Stimulated activated CD4-positive, alpha-beta T cell treated with anti-CD3 and anti-CD28 coated beads, TNF-alpha, amount 100 ng/mL, for 1 hour (primary cell): ENCODE measurements at places on chromosomes 1 and 21.

- no peak for DNase-seq
Observed at GRCh38 chr1:6918186-6918924, 133.1 kb downstream of the CAMTA1 start.

DNA sequence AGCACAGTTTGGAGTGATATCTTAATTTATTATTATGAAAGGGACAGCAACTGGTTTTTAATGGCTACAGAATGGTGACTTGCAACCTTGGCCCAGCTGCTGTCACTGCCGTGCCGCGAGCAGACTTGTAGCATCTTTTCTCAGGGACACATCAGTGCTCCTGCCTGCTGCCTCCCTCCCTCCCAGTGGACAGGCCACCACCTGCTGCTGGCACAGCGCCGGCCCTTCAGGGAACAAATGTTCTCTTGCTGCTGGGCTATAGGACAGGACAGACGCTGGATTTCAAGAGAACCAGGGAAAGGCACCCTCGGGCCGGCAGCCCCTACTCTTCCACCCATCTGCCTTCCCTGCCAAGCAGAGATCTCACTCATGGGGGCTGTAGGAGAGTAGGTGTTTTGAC is 413.8 kb upstream of the NFIA start:
- DNase-seq: no peak

GRCh38 chr1:46492269-46492853 is 2.7 kb downstream of the DMBX1 start:
- no peak for DNase-seq

DNA sequence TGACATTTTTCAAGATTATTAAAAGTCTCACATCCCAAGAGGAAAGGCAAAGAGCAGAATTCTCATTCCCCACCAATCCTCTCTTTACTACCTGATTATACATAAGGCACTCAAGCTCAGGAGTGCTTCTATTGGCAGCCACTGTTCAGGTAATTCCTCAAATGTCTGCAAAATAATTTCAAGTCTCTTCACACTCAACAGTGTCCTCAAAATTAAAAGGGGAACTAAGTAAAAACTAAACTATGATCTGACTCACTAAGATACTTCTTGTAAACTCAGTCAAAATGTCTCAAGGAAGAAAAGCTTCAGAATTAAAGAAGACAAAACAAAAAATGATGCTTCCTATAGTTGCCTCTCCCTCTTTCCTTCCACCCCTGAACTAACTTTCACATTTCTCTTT is 135.6 kb downstream of the GPATCH2 start:
- no peak for DNase-seq

DNA sequence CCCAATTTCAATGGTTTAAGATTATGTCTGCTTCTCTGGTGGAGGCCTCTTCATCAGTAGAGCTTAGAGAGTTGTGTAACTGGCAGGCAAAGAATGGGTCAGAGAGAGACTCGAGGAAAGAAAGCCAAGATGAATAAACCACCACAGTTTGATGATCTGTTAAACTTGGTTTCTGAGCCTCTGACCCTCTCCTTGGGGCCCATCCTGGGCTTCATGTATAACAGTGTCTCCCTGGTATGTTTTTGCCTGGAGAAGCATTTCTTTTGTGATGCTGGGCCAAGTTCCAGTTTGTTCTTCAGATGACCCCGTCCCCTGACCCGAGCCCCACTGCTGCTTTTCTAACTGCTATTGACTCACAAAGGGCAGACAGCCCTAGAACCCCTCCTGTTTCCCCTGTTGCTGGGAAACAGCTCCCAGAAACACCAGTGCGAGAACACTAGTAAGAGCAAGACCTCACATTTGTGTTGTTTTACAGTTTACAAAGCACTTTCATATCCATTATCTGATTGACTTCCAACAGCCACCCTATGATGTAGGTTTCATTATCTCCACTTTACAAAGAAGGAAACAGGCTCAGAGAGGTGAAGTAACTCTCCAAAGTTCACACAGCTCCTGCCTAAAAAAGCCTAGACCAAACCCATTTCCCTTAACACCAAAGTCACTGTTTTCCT is 9.0 kb downstream of the CD2 start:
- DNase-seq: no peak

- DNase-seq: no peak
Observed at GRCh38 chr1:218783916-218784315, 389.8 kb upstream of the LYPLAL1 start.

DNA sequence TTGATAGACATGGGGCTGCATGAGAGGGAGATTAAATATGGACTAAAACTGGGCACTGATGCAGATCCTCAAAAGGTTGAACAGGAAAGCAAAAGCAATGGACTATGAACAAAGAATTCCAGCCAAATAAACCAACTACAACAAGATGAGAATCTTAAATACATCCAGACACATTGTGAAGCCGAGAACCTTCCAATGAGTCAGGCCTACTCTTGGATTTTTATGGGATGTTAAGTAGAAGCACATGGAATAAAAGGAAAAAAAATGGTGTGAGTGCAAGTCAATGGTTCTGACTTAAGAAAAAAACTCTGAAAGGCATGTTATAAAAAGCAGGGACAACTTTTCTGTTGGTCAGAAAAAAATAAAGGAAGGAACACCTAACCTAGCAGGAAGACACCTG is 227.2 kb downstream of the DPYD start:
- DNase-seq: no peak

DNA sequence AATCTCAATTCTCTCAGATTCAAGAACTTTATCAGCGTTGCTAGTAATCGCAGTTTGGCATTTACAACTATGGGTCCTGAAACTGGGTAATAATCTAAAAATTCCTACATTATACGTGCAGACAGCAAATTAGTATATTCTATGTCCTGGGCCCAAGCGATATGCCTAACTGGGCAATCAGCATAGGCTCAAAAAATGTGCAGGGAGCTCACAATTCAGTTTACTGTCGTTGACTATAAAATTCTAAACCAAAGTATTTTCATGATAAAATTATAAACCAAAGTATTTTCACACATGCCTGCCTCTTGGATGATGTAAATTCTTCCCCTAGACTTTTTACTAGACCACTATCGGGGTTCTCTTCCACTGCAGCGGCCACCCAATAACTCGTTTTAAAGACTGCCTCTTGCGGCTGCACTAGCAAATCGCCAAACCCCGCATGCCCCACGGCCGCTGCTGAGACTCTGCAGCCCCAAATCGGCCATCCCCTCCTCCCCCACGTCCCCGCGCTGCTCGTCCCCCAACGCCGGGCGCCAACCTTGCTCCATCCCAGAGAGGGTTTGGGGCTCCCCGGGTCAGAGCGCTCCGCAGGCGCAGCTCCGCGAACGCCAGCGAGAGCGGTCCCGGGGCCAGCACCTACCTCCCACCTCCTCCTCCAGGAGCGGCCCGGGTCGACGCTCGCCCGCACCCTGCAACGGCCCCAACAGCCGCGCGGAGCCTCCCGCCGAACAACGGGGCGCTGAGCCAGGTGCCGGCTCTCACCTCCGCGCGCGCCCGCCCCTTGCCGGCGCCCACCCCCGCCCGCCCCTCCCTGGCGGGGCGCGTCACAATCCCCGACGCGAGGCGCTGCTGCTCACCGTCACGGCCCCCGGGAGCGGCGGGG is 506 bp downstream of the SSX2IP start:
- DNase-seq: no peak

DNA sequence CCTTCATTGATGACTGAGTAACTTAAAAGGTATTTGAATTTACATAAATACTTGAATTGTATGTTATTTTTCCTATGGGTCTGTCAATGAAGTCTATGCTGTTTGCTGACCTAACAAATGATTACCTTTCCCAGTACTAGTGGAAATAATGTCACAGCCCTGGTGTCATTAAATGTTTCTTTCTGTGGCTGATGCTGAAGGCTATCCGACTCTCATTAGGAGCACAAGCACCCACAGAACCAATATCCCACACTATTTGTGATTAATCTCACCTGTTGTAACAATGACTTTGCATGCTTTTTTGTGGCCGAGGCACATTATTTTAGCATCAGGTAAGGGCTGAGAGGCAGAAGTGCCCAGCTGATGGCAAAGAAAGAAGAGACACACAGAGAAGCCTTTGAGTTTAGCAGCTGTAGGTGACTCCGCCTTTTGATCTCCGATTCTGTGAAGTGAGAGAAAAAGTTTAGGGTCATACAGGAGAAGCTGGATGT is 25.8 kb upstream of the TRIM45 start:
- DNase-seq: no peak

- no peak for DNase-seq
Observed at GRCh38 chr1:26121854-26122773, 10.5 kb downstream of the PDIK1L start.

DNA sequence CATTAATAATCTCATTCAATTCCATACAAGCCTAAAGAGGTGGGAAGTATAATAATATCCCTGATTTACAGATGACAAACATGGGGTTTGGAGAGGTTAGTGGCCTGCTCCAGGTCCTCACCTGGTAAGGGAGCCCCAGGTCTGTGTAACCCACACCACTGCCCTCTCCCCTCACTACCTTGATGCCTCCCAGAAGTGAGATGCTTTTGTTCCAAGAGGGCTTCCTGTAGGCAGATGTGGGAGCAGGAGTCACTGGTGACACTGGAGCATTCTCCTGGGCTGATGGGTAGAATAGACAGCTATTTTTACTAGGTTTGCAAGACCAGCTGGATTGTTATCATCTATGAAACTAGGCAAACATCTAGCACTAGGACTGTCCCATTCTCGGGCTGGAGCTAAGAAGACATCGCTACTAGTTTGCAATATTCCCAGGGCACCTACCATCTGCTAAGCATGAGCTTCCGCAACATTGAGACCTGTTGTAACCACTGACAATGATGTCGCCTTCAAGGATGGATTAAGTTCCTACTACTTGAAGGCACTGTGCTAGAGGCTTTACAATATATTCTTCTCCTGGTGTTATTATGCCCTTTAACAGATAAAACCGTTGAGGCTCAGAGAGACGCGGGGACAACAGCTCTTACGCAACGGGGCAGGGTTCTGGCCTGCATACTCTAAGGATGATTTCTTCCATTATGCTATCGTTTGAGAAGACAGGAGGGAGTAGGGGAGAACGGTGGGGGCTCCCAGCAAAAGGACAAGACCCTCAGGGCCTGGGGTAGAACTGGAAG is 35.0 kb downstream of the BATF3 start:
- DNase-seq: no peak

DNA sequence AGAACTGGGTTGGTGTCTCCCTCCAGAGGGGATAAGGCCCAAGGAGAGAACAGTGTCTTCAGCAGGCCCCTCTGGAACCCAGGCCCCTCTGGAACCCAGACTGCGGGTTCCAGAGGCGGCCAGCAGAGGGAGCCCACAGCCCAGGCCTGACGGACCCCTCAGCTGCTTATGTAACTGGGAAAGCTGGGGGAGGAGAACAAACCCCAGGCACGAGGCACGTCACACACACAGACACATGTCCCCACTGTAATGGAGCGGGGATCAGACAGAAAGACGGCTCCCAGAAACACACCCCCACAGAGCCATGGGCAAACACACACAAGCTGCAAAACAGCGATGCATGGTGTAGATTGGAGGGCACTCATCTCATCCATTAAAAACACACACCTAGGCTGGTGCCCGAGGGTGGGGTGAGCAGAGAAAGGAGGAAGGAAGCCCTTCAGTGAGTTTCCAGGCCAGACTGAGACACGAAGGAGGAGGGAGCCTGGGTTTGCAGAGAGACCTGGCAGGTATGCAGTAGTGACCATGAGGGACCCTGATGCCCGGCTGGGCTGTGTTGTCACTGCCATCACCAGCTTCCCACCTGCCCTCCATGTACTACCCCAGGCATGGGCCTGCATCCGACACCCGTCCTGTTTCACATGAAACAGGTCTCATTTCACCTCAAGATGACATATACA is 2.8 kb upstream of the IGSF8 start:
- peak; percentile 48 for DNase-seq

- DNase-seq: no peak
Observed at GRCh38 chr1:37476087-37476452, 1.7 kb downstream of the ZC3H12A start.

- DNase-seq: no peak
Observed at GRCh38 chr1:56550138-56550858, 29.1 kb downstream of the PLPP3 start.

- no peak for DNase-seq
Observed at GRCh38 chr1:8021676-8022266, 4.3 kb downstream of the ERRFI1 start.
